Right kidney (tissue), 9 donors: ENCODE measurements at places on chromosomes 2 and 18.

- DNase-seq: peak; percentile 70
Observed at GRCh38 chr2:176085861-176086771, 2.4 kb upstream of the EVX2 start.

DNA sequence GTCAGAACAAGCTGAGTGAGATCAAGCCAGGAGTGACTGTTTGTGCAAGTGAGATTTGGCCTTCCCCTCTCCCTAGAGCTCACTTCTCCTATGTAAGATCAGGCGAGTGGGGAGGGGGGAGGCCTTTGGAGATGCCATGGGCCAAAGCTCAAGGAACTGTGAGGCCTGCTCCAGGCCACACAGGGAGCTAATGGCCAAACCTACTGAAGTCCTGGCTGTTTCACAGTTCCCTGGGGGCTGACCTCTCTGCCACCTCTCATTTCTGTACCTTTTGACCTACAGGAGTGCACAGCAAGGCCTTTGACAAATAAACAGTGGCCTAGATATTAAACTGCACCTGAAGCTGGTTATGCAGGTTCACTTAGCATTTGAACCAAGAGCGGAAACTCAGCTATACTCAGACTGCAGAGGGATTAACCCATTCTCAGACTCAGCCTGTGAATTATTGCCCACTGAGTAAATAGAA lies 235.0 kb upstream of the NT5C1B start:
- no peak for DNase-seq

DNA sequence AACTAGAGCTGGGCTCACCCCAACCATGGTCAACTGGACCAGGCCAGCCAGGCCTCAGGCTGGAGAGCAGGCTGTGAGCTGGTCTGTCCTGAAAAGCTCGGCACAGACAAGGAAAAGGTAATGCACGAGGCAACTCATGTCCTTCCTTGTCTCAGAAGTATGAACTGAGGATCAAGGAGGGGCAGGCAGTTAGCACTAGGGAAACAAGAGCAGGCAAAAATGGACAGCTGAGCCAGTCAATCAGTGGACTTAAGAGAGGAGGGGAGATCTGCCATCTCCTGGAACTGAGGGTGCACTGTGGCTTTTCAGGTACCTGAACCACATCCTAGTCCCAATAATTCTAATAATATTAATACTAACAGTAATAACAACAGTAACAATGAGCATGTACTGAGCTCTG lies 20.6 kb upstream of the WIPF1 start:
- no peak for DNase-seq

GRCh38 chr2:176454893-176455815 lies 185.9 kb downstream of the MTX2 start:
- DNase-seq: peak; percentile 72

GRCh38 chr2:130336877-130337734 lies 5.6 kb upstream of the IMP4 start:
- peak; percentile 80 for DNase-seq

GRCh38 chr18:66511792-66512191 lies 92.1 kb downstream of the CDH19 start:
- DNase-seq: no peak

- DNase-seq: no peak
Observed at GRCh38 chr2:158618891-158619490, 162.2 kb downstream of the PKP4 start.
